ENCODE measurements at places on chromosomes 2 and 18. TPM values are rescaled to one million over a fixed set of nuclear protein-coding genes. Genes with fewer than 3 reads are reported as not detected.

TRIM54 gene
- total RNA-seq: 0.16 TPM

PNO1 gene
- total RNA-seq: 25.1 TPM

SLC4A5 gene
- 2.0 TPM for total RNA-seq

HAT1 gene
- total RNA-seq: 79.4 TPM

TMEM87B gene
- total RNA-seq: 12.2 TPM

TYMS gene
- 324 TPM for total RNA-seq

TBR1 gene
- not detected for total RNA-seq

FLACC1 gene
- total RNA-seq: 0.76 TPM

ELOA2 gene
- total RNA-seq: not detected

RRM2 gene
- total RNA-seq: 368 TPM

Measured in activated CD8-positive, alpha-beta T cell treated with anti-CD3 and anti-CD28 coated beads for 36 hours (primary cell).